ENCODE measurements at places on chromosomes 7 and 10.
A peak's percentile ranks its signal among the peaks of the same experiment; 100 is the strongest.

- DNase-seq: no peak
Observed at GRCh38 chr10:76036962-76037361, 605.5 kb downstream of the LRMDA start.

DNA sequence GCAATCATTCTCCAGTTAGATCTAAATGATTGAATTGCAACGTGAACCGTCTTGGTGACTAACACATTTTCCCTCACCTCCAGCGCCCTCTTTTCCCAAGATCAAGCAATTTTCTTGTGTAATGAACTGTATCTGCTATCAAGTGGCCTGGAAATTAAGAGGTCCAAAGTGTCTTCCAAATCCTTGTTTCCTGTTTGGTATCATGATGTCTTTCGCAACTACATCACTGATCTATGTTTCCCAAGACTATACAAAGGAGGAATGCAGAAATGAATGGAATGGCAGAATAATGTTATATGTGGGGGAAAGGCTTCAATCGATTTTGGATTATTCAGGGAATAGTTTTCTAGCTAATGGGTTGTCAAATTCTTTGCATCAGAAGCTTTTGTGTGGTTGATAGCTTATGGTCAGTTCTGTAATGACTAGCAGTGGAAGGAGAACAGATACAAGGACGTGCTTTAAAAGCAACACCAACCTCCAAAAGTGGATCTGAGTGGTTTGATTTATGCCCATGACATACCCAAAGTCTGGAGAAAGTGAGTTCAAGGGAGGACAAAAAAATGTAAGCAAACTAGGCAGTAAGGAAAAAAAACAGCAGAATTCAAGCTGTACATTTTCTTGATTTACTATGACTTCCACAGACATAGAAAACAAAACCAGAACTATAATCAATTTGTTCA lies 14.6 kb upstream of the ZEB1 start:
- peak; percentile 73 for DNase-seq

- no peak for DNase-seq
Observed at GRCh38 chr7:48428091-48428684, 256.9 kb downstream of the ABCA13 start.

DNA sequence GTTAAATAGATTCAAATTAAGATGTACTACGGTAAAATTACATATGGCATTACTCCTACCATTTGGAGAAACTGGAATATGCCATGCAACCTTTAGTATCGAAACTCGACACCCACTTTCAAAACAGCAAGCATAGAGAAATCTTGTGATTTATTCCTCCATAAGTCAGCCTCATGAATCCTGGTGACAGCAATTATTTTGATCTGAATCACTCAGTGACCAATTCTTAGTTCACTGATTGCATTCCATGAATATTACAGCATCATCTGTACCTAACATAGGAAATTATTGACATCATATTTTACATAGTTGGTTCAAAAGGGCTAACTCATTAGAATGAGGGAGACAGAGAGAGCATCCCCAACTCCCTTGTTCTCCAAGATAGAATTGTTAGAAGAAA lies 89.6 kb downstream of the CACNB2 start:
- peak; percentile 82 for DNase-seq

DNA sequence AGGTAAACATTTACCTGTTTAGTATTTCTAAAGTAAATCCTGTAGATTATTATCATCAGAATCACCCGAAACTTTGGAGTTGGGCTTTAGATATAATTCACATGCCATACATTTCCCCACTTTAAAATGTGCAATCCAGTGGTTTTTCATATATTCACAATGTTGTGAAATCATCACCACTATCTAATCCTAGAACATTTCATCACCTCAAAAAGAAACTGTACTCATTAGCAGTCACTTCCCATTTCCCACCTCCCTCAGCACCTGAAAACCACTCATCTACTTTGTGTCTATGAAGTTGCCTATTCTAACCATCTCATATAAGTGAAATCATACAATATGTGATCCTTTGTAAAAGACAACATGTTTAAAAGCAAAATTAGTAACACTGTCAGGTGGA lies 182.6 kb downstream of the FZD1 start:
- DNase-seq: no peak

GRCh38 chr7:20032741-20033140 lies 184.4 kb downstream of the MACC1 start:
- DNase-seq: no peak

- no peak for DNase-seq
Observed at GRCh38 chr10:28459453-28460144, 73.3 kb upstream of the WAC start.

DNA sequence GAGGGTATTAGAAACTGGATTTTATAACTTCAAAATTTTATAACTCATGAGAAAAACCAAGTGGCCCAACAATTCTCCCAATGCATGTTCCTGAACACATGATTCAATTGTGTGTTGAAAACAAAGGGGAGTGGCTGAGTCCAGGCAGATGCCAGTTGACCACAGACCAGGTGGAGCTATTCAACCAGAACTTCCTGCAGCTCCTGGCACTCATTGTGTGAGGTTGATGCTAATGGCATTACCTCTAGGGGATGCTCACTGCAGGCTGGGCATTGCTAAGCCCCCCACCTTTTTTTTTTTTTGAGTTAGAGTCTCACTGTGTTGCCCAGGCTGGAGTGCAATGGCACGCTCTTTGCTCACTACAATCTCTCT lies 20.3 kb downstream of the MYOF start:
- DNase-seq: peak; percentile 36

DNA sequence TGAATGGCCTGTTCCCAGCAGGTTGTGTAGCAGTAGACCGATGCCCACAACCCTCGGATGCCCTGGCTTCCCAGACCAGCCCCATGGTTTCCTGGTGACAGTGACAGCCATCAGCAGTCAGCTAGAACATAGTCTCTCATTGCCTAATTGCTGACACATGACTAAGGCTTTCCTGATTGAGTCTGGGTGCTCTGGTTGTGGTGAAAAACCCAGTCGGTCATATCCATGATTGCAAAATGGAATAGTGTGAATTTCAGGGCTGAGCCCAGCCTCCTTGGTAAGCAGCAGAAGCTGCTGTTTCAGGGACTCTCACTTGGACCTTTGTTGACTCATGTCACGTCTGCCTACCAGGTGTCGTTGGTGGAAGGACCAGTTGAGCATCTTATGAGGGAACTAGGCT lies 36.6 kb downstream of the POR start:
- peak; percentile 69 for DNase-seq

DNA sequence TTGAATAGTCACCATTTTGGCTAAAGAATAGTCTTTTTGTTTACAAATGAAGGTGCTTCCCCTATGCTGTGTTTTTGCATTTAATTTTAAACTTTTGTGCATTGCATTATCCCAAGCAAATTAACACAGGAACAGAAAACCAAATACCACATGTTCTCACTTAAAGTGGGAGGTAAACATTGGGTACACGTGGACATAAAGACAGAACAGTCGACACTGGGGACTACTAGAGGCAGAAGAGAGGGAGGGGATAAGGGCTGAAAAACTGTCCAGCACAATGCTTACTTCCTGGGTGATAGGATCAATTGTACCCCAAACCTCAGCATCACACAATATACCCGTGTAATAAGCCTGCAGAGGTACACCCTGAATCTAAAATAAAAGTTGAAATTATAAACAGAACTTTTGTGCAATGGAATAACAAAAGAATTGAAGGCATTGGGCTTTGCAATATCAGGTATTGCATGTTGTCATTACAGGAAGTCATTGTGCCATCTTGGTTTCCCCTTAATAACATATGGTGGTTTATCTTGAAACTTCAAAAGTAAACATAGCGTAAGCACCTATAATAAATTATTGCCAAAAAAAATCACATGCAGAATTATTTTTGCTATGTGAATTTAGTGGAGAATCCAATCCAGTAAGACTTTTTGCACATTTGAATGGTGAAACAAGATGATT lies 16.1 kb downstream of the ADD3 start:
- no peak for DNase-seq

GRCh38 chr10:29041616-29042015 lies 247.3 kb upstream of the LYZL1 start:
- peak; percentile 8 for DNase-seq

GRCh38 chr7:106273009-106273668 lies 11.6 kb downstream of the NAMPT start:
- no peak for DNase-seq

- no peak for DNase-seq
Observed at GRCh38 chr7:2985866-2986265, 57.8 kb downstream of the CARD11 start.

GRCh38 chr7:199483-200249 lies 7.3 kb downstream of the FAM20C start:
- DNase-seq: no peak

DNA sequence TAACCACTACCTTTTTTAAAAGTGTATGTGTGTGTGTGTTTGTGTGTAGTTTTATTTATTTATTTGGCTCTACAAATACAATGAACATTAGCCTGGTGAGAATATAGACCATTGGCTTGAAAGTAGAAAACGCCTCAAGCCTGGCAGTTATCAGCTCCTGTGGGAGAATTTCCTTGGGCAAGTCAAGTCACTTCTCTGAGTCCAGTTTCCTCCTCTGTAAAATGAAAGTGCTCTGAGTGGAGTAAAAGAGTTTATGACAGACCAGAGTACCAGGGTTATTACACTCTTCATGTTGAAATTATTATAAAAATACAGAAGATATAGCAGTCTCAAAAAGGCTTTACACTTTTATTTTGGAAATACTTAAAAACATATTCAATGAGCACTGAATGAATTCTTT lies 10.1 kb upstream of the RHOBTB1 start:
- no peak for DNase-seq

- no peak for DNase-seq
Observed at GRCh38 chr7:26372704-26373103, 81.0 kb downstream of the SNX10 start.

DNA sequence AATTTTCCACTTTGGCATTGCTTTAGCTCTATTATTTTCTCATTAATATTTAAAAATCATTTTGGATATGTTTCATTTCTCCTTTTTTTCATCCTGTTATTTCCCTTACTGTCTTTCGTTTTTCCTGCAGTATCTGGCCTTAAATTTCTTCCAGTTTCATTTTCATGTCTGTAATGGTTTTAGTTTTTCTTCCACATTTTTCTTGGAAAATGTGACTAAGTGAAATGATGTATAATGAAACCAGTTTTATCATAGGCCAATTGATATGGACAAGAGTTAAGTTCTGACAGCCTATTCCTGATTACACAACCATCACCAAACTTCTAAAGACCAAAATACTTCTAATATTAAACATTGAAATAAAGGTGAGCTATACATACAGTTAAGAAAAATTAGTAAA lies 158.5 kb downstream of the LHFPL3 start:
- no peak for DNase-seq

- no peak for DNase-seq
Observed at GRCh38 chr7:76343931-76344321, 14.9 kb downstream of the YWHAG start.

DNA sequence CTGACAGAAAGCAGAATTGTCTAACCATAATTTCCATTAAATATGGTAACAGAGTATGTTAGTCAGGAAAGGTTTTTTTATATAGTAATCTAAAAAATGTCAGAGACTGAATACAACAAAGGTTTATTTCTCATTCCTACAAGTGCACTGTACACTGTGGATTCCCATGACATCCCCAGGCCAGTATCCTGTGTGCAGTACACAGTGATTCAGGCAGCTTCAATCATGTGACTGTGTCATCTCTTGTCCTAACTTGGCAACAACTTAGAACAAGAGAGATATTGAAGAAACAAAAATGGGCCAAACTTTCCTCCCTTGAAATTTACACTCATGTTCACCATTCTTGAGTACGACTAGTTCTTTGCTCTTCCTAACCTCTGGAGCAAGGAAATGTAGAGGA lies 189.8 kb upstream of the SEMA3A start:
- no peak for DNase-seq

- no peak for DNase-seq
Observed at GRCh38 chr7:2307690-2308107, 6.5 kb downstream of the SNX8 start.

DNA sequence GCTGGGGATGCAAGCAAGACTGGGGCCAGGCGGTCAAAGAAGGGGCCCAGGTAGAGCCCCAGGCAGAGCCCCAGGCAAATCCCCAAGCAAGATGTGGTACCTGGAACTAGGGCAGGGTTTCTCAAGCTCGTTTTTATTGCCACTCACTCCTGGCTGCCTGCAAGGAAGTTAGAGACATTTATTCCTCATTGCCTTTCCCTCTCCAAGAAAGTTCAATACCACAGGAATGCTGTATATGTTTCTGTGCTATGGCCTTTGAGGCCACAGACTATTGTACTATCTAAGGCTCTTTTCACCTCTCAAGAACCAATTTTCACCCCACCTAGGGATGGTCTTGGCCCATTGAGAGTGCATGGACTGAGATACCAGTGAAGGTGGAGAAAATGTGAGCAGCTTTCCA lies 71.3 kb downstream of the TACC2 start:
- no peak for DNase-seq

DNA sequence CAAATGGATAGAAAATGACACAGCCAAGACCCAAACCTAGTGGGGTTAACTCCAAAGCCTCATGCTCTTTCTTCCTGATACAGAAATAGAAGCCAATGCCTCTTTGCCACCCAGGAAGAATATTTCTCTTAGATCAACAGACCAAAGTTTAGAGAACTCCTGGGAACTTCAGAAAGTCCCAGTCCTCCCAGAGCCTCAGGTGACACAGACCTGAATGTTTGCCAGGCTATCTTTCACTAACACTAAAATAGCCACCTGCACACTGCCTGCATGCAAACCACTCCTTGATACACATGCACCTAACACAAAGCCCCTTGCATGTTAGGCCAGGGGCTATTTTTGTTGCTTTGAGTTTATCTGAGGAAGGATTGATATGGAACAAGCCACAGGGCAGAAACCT lies 27.7 kb downstream of the LSM5 start:
- no peak for DNase-seq

DNA sequence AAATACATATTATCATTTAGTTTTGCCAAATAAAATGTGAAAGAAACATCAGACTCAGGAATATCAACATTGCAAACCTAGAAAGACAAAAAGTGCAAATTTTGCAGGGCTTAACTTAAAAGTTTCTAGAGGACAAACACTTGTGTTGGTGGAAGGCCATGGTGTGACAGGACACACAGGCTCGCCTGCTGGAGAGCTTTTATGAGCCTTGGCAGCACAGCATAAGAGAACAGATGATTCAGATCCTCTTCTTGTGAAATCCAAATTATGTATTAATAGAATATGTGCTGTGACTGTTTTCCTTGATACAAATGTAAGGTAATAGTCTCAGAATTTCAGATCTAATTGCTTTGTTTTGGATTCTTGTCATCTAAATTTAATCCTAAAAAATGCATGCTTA lies 72.9 kb upstream of the ABCB5 start:
- DNase-seq: peak; percentile 7

GRCh38 chr10:111281516-111281915 lies 204.7 kb downstream of the ADRA2A start:
- no peak for DNase-seq

- DNase-seq: no peak
Observed at GRCh38 chr10:45495438-45496152, 121.6 kb downstream of the ALOX5 start.
